Left ventricle myocardium inferior (tissue), 1 donor: ENCODE measurements at places on chromosomes 4 and X.

DNA sequence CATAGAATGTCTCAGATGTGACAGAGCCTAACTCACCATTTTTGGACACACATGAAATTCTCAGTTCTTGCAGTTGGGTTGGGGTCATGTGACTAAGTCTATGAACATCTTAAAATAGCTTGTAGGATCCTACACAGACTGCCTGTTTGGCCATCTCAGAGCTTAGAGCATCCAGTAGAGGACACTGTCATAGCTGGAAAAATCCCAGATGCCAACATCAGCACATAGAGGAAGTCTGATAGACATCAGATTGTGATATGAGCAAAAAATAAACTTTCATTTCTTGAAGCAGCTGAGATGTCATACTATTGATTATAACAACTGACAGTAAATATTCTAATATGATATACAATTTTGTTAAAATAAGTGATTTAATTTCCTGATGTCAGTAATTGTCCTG lies 207.1 kb downstream of the TRAM1L1 start:
- DNase-seq = no peak

DNA sequence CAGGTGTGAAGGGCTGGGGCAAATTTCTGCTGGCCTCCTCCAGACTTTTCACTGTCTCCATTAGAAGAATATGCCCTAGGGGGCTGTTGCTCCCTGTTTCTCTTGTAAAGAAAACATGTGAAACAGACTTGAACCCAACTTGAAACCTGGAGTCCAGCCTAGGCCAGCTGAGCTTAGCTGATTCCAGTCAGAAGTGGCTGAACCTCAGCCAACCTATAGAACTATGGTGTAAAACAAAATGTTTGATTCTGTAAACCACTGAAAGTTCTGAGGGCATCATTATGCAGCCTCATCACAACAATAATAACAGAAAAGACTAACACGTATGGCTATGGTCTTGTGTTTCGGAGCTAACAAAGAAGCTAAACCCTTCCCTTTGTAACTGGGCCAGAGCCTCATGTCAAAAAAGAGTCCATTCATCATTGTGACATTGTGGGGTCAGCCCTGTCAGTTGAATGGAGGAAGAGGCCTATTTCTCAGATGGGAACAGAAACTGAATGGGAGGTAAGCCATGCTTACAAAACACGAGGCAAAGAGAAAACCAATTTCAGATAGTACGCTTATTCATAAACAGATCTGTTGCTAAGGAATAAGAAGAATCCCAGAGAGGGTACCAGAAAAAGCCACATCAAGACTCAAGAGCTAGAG lies 34.1 kb downstream of the SETD7 start:
- DNase-seq = no peak

DNA sequence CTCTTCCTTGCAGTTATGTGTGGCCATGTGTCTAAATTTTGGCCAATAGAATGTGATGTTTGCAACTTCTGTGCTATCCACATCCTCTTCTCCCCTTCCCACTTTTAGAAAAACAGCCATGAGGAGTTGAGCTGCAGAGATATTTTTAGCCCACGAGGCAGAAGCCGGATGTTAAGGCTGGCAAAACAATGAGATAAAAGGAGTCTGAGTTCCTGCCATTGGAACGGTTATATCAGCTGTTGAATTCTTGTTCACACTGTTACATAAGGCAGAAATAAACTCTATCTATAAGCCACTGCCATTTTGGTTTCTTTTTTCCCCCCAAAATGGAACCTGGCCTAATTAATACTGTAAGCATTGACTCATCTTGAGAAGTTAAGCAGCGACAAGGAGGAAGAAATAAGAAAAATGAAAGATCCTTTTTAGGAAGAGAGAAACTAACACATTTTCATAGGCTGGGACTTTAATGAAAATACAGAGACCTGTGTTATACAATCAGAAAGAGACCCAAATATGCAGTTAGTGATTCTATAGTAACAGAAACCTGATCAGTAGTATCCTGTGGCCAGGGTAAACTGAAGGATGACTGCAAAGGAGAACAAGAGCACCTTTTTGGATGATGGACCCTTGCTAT lies 200.5 kb downstream of the INPP4B start:
- DNase-seq = no peak

DNA sequence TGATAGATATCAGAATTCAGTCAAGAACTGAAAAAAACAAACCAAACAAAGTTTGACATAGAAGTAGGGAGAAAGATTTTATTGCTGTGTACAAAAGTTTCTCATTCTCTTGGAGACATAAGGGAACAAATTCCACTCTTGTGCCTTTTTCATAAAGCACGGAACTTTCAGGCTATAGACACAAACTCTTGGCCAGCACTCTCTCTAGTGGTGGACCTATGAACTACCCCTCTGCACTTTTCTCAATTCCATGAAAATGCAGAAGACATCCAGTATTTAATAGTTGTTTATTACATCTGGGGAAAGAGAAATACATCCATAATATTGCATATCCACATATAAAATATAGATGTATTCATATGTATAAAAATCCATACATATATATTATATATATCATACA lies 291.6 kb upstream of the HS3ST1 start:
- DNase-seq = no peak

- DNase-seq = no peak
Observed at GRCh38 chrX:133847340-133847994, 137.9 kb downstream of the GPC3 start.

GRCh38 chr4:91170768-91171167 lies 1043.6 kb downstream of the CCSER1 start:
- DNase-seq = no peak

DNA sequence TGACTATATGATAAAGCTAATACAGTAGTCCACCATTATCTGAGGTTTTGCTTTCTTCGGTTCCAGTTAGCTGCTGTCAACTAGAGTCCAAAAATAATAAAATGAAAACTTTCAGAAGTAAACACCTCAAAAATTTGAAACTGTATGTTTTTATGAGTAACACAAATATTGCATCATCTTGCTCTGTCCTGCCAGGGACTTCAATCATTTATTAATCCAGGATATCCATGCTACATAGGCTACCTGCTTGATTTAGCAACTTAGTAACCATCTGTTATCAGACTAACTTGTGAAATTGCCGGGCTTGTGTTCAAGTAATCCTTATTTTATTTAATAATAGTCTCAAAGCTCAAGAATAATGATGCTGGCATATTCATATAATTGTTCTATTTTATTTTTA lies 1537.8 kb upstream of the PABPC4L start:
- DNase-seq = no peak

- no peak for DNase-seq
Observed at GRCh38 chrX:10474913-10475568, 145.3 kb downstream of the MID1 start.

DNA sequence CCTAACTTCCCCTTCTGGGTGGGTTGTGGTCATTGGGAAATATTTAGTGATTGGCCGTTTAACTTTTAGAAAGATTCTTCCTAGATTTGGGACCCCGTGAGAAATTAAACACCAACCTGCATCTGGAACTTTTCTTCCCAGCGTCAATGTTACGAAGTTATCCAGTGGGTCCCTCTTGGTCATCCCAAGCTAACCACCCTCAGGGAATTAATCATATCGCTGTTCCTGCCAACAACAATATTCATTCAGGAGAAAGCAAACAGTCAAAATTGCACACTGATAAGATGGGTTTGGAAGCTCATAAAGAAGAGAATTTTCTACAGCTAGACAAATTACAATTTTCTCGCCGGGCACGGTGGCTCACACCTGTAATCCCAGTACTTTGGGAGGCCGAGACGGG lies 121.2 kb upstream of the STX18 start:
- DNase-seq = no peak

- no peak for DNase-seq
Observed at GRCh38 chrX:13167481-13168231, 123.2 kb upstream of the FAM9C start.

- no peak for DNase-seq
Observed at GRCh38 chrX:49117581-49117980, 6.0 kb downstream of the GPKOW start.

DNA sequence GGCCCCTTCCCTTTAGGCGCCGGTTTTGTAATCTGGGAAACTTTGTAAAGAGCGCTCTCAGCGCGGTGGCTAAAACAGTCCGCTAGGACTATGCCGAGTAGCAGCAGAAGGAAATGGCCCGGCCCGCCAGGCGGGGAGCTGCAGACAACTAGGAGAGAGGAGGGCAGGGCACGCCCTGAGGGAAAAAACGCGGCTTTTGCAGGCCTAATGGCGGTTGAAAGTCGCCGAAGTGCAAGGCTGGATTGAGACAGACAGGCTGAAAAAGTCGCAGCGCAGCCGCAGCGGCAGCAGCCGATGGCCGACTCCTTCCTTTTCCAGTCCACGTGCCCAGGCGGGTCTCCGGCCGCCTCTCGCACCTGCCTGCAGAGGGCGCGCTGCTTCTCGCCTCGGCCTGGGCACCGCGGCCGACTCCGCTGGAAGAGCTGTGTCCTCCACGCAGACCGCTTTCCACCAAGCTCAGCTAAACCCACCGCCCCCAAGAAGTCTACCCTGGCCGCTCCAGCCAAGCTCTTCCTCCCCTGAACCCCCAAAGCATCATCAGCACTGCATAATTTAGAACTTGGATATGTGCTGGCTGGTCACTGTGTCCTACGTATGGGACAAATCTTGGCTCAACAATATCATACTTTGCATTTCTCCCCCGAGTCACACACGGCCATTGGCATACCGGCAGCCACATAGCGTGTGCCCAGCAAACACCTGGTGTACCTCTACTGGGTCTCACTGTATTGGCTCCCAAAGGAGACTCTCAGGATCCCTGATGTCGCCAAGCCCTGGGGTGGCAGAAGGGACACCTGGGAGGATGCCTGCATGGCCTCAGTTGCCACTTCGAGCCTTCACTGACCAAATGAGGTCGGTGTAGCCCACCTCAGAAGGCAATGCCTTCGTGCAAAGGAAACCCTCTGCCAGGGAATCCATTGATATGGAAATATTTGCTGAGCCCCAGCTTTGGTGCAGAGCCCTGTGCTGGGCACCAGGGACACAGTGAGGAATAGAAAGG lies 14.5 kb downstream of the SLC25A5 start:
- DNase-seq = peak; percentile 61

DNA sequence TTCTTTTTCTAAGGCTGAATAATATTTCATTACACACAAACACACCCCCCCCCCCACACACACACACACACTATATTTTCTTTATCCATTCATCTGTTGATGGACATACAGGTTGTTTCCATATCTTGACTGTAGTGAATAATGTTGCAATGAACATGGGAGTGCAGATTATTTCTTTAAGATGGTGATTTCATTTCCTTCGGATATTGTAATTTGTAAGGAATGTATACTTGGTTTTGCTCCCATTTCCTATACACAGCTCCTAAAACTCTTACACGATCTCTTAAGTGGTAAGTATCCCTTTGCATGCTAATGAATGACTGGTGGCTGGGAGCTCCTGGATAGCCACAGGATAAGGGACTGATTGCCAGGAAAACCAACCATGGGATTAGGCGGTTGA lies 14.7 kb upstream of the RBMXL3 start:
- no peak for DNase-seq

DNA sequence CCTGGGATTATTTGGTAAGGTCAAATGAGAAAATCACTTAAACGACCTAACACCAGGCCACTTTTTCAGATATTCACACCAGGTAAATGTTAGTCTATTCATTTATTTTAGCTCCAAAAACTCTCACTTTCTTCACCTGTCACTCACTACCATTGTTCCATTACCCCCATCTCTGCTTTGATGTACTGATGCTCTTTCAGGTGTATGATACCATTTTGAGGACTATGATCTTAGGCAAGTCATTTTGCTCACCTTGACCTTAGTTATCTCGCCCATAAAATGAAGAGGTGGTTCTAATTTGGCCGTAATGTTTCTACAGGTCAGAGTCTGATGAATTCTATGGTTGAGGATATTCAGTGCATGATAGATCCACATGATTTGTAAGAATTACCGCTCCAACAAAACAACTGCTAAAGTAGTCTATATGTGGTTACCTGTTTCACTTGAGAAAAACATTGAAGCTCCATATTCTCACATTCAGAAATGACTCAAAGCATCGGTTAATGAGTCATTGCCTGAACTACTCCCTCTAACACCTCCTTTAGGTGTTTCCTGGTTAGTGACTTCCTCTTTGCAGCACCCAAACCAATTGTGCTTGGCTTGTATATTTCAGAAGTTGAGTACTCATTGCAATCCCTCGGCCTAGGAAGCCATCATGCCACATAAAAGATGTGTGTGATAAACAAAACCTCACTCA lies 4.5 kb downstream of the DTHD1 start:
- DNase-seq = no peak

GRCh38 chr4:48604041-48604440 lies 114.0 kb downstream of the ZAR1 start:
- DNase-seq = no peak

GRCh38 chr4:4734425-4734824 lies 125.0 kb upstream of the MSX1 start:
- no peak for DNase-seq

DNA sequence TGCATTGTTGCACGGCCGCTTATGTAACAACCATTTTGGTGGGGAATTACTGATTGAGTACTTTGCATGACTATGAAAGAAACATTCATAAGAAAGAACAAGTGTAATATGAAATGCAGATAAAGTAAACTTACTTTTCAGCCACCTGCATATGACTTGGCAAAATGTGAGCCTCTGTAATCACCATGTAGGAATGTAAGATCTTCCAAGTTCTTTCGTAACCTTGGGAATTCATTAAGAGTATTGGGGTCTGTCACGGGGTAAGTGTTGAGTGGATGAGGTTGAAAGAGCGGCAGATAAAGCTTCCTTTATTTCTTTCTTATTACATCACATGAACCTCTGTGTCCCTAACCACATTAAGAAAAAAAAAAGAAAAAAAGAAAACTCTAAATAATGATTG lies 348.5 kb upstream of the NR3C2 start:
- no peak for DNase-seq

DNA sequence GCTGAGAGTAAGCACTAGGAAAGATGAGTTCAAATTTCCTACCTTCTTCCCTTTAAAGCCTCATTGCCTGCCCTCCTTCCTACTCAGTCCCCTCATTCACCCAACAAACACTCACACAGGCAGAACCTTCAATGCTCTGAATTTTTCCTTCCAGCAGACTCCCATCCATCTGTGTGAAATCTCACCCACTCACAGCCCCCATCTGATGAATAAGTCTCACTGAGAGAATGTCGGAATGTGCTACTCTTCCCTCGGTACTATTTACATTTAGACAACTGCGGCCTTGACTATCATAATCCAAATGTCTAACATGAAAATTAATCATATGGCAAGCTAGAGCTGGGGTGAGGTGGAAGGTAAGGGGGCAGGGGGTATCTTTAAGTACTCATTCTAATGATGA lies 19.4 kb downstream of the CLDN2 start:
- DNase-seq = no peak

DNA sequence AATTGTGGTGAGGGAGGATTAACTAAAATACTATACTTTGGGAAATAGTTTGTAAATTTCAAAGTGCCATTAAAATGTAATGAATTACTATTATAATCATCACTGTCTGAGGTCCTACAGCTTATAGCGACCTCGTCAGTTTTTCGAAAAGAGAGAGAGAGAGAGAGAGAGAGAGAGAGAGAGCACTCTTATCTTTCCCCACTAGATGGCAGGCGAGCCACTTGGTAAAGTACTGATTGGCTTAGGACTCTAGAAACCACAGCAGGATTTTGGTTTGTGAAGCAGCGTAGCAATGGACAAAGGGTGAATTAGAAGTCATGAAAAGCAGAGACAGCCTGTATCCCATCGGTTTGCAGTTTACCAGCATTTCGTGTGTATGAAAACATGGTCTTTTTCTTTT lies 52.5 kb downstream of the LINC00632 start:
- DNase-seq = no peak
